ENCODE measurements at places on chromosomes 2 and 18.

GRCh38 chr2:37301408-37301807, 23.2 kb downstream of the PRKD3 start:
- H3K4me1 ChIP-seq: no peaks in the 10 kb centered on the region
- no peak overlapping the region for H3K27ac ChIP-seq
- DNase-seq: no peak
- H3K4me3 ChIP-seq: no peak overlapping the region
- no peaks in the 10 kb centered on the region for H3K36me3 ChIP-seq
- no peaks in the 10 kb centered on the region for H3K27me3 ChIP-seq

DNA sequence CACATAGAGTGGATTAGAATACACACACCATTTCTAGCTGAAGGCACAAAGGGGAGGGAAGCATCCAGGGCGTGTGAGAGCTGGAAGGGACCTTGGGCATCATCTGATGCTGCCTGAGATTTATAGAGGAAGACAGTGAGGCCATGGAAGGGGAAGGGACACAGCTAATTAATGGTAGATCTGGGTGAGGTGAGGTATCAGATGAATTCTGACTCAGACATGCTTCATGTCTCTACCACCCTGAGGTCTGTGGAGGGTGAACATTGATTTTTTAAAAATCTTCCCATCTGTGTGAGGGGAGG, 42.2 kb upstream of the OTOF start:
- no peak overlapping the region for H3K4me3 ChIP-seq
- no peaks in the 10 kb centered on the region for H3K27me3 ChIP-seq
- H3K27ac ChIP-seq: no peak overlapping the region
- no peak for DNase-seq
- no peaks in the 10 kb centered on the region for H3K36me3 ChIP-seq

DNA sequence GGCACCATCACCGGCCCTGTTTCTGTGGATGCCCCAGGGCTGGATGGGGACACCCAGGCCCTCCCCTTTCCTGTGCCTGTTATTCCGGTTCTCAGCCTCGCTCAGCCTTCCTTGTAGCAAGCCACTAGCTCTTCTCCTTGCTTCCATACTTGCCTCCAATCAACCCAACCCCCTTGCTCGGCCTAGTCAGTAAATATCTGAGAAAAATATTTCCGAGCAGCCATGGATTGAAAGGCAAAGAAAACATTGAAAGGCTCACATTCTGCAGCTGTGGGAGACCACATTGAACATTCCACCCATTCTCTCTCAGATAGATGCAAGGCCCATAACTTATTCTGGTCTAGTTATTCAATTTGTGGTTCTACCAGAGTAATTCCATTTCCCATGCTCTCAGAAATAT, 114.9 kb downstream of the SPP2 start:
- H3K36me3 ChIP-seq: no peaks in the 10 kb centered on the region
- no peak overlapping the region for H3K4me3 ChIP-seq
- DNase-seq: no peak
- no peaks in the 10 kb centered on the region for H3K27me3 ChIP-seq
- no peaks in the 10 kb centered on the region for H3K4me1 ChIP-seq
- H3K27ac ChIP-seq: no peak overlapping the region

GRCh38 chr2:8203364-8203763, 478.5 kb upstream of the ID2 start:
- H3K4me3 ChIP-seq: no peak overlapping the region
- no peaks in the 10 kb centered on the region for H3K4me1 ChIP-seq
- H3K27me3 ChIP-seq: no peaks in the 10 kb centered on the region
- DNase-seq: no peak
- H3K27ac ChIP-seq: no peak overlapping the region

- peaks cover 8% of the 10 kb centered on the region for H3K27me3 ChIP-seq
- no peaks in the 10 kb centered on the region for H3K36me3 ChIP-seq
- no peaks in the 10 kb centered on the region for H3K4me1 ChIP-seq
- no peak within 1 kb of the TSS for H3K27ac ChIP-seq
- peak within 1 kb of the TSS; percentile 45 for H3K4me3 ChIP-seq
- no peak for DNase-seq
Observed at GRCh38 chr2:27494944-27495554, at the start of gene FNDC4. TSS of gene FNDC4 (minus strand) at chr2:27495200. CDS start at chr2:27494679, 521 bp downstream.

GRCh38 chr2:108092886-108093285, 106.6 kb downstream of the SLC5A7 start:
- H3K27ac ChIP-seq: no peak overlapping the region
- no peak for DNase-seq
- no peaks in the 10 kb centered on the region for H3K27me3 ChIP-seq
- H3K4me1 ChIP-seq: no peaks in the 10 kb centered on the region
- no peak overlapping the region for H3K4me3 ChIP-seq

- no peak for DNase-seq
- no peaks in the 10 kb centered on the region for H3K27me3 ChIP-seq
- no peaks in the 10 kb centered on the region for H3K4me1 ChIP-seq
- no peak overlapping the region for H3K4me3 ChIP-seq
Observed at GRCh38 chr2:48759682-48760081, 4.2 kb upstream of the LHCGR start.

DNA sequence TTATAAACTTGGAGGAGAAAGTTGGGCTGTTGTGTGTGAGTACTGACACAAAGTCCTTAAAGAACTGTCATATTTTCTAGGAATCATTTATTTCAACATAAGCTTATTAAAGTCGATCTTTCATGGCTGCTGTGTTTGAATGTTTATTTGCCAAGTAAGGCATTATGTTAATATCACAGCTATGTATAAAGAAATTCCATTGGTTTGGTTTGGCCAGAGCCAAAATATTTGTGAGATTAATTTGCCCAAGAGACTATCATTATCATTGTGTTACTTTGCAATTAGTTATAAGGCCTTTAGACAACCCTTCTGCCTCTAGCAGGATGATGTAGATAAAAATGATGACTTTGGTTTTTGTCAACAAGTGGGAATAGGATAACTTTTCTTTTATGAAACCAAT, 240.6 kb upstream of the NT5C1B start:
- no peaks in the 10 kb centered on the region for H3K27me3 ChIP-seq
- H3K27ac ChIP-seq: no peak overlapping the region
- no peaks in the 10 kb centered on the region for H3K36me3 ChIP-seq
- no peak for DNase-seq
- no peaks in the 10 kb centered on the region for H3K4me1 ChIP-seq

DNA sequence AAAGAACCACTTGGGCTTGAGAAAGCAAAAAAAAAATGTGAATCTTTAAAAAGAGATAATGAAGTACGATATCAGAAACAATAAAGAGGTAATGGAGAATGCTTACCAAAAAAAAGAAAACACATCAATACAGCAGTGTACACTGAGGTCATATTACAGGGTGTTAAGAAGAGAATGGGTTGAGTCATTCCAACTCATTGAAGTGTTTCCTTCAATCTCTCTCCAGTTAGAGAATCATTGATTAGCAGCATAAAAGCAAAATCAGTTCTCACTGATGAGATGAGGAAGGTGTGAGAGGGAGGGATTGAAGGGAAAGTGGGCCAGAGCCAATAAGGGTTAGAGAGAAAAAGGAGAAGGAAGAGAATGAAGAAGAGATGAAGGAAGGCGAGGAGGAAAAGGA, 43.9 kb upstream of the SGPP2 start:
- DNase-seq: no peak
- no peaks in the 10 kb centered on the region for H3K4me1 ChIP-seq
- no peaks in the 10 kb centered on the region for H3K36me3 ChIP-seq
- no peaks in the 10 kb centered on the region for H3K27me3 ChIP-seq

- peaks cover 5% of the 10 kb centered on the region for H3K4me1 ChIP-seq
- peak; percentile 79 for DNase-seq
- peaks cover 8% of the 10 kb centered on the region for H3K36me3 ChIP-seq
- H3K4me3 ChIP-seq: no peak overlapping the region
- H3K27ac ChIP-seq: peak overlapping the region; percentile 16
Observed at GRCh38 chr2:196915507-196916189, 10.9 kb downstream of the PGAP1 start.

DNA sequence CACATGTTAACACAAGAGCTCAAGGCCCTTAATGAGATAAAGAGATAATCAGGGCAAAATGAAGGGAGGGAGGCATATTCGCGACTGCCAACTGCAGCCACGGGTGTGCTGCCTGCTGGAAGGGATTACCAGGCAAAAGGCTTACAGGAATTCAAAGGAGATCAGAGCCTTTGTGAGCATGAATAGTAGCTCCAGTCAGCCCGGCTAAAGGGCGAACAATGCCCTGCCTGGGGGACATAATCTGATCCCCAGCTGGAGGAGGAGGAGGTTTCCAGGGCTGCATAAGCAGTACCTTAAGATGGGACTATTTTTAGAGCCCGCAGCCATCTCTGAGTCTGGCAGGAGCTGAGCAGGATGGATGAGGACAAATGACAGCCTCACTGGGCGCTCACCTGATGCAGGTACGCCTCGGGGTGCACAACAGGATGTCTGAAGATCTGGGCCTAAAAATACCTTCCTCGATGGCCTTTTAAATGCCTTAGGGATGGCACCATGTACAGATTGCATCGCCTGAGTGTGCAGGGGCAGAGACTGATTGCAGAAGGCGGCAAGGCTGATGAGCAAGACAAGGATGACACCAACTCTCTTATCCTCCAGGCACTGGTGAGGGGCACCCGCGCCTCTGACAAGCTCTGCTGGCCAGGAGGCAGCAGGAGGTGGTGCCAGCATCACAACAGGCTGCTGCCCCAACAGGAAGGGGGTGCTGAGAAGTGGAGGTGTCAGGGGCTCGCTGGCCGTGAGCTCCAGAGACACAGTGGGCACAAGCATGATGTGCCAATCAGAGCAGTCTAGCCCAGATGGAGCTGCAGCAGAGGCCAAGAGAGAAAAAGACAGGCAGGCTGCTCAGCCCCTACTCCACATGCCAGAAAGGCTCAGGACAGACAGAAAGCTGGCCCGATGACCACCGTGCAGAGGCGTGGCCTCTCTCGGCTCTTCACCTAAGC, 111.4 kb downstream of the EIPR1 start:
- H3K4me3 ChIP-seq: no peak overlapping the region
- DNase-seq: no peak
- no peak overlapping the region for H3K27ac ChIP-seq
- H3K27me3 ChIP-seq: no peaks in the 10 kb centered on the region

GRCh38 chr2:160956243-160956802, 203.9 kb upstream of the TANK start:
- H3K4me1 ChIP-seq: no peaks in the 10 kb centered on the region
- no peak overlapping the region for H3K27ac ChIP-seq
- no peak overlapping the region for H3K4me3 ChIP-seq
- H3K27me3 ChIP-seq: no peaks in the 10 kb centered on the region
- peak; percentile 24 for DNase-seq

- H3K27ac ChIP-seq: no peak overlapping the region
- H3K4me3 ChIP-seq: no peak overlapping the region
- H3K4me1 ChIP-seq: no peaks in the 10 kb centered on the region
- no peaks in the 10 kb centered on the region for H3K27me3 ChIP-seq
- no peak for DNase-seq
Observed at GRCh38 chr2:45191976-45192375, 182.7 kb upstream of the SIX2 start.

DNA sequence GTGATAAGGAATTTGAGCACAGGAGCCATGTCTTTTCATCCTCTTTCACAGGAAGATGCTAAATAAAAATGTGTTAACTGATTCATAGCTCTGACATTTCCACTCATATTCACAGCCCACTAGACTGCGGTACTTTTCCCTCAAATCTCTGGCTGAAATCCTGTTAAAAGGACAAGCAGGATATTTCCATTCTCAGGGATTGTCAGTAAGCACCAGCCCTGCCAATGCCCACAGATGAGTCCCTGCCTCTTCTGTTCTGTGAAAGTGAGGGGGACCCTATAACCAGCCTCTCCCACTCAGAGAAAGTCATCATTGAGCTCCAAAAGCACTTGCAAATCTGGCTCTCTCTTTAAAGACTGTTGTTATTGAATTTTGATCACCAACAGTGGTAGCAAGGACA, 440.5 kb downstream of the SETBP1 start:
- no peaks in the 10 kb centered on the region for H3K36me3 ChIP-seq
- H3K27me3 ChIP-seq: no peaks in the 10 kb centered on the region
- no peak overlapping the region for H3K4me3 ChIP-seq
- no peaks in the 10 kb centered on the region for H3K4me1 ChIP-seq
- no peak overlapping the region for H3K27ac ChIP-seq

DNA sequence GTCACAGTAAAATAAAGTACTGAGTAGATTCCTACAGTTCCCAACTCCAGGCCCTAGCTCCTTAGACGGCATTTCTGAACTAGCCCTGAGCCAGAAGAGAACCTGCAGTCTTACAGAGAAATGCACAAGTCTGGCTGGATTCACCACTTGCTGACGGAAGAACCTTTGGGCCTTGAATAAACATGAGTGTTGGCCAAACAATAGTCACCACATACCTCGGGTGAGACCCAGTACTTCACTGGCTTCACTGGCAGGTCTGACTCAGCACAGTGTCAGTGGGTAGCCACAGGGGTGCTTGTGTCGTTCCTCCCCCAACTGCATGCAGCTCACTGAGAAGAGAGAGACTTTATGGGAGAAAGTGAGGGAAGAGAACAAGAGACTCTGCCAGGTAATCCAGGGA, 88.9 kb downstream of the TMEM185B start:
- DNase-seq: no peak
- H3K4me1 ChIP-seq: no peaks in the 10 kb centered on the region
- no peaks in the 10 kb centered on the region for H3K27me3 ChIP-seq

DNA sequence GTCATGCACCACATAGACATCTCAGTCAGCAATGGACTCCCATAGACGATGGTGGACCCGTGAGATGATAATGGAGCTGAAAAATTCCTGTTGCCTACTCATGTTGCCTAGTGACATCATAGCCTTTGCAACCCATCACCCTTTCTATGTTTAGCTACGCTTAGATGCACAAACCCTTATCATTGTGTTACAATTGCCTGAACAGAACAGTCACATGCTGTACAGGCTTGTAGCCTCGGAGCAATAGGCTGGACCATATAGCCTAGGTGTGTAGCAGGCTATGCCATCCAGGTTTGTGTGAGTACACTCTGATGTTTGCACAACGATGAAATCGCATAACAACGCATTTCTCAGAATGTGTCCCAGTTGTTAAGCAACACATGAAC, 221.6 kb downstream of the ALPK2 start:
- H3K4me1 ChIP-seq: no peaks in the 10 kb centered on the region
- no peaks in the 10 kb centered on the region for H3K36me3 ChIP-seq
- no peak overlapping the region for H3K4me3 ChIP-seq
- DNase-seq: no peak
- no peak overlapping the region for H3K27ac ChIP-seq
- no peaks in the 10 kb centered on the region for H3K27me3 ChIP-seq

GRCh38 chr18:3350021-3350420, 88.1 kb downstream of the MYL12B start:
- no peak for DNase-seq
- H3K27me3 ChIP-seq: no peaks in the 10 kb centered on the region

DNA sequence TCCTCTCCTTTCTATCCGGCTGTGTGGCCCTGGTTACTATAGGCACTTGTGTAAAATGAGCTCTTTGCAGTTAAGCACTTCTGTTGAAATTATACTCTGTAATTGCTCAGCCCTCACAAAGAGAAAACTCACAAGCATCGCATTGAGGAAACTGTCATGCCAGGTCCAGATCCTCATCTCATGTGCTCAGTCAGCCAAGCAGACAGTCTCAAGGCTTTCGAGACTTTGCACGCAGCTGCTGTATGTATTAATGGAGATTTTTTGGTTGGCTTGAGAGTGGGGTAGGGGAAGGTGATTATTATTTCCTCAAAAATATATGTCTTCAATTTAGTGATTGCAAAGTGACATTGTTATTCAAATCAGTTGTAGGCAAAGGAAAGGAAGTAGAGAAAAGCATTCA, 33.0 kb upstream of the PHLPP1 start:
- H3K27ac ChIP-seq: no peak overlapping the region
- H3K27me3 ChIP-seq: no peaks in the 10 kb centered on the region
- no peak overlapping the region for H3K4me3 ChIP-seq
